ENCODE measurements at places on chromosomes 7 and 10.

GRCh38 chr10:29280488-29280840, 8.4 kb upstream of the LYZL1 start:
- DNase-seq, result no peak

- DNase-seq, result peak; percentile 4
Measured at GRCh38 chr7:45574669-45575500, 717 bp downstream of the ADCY1 start.

DNA sequence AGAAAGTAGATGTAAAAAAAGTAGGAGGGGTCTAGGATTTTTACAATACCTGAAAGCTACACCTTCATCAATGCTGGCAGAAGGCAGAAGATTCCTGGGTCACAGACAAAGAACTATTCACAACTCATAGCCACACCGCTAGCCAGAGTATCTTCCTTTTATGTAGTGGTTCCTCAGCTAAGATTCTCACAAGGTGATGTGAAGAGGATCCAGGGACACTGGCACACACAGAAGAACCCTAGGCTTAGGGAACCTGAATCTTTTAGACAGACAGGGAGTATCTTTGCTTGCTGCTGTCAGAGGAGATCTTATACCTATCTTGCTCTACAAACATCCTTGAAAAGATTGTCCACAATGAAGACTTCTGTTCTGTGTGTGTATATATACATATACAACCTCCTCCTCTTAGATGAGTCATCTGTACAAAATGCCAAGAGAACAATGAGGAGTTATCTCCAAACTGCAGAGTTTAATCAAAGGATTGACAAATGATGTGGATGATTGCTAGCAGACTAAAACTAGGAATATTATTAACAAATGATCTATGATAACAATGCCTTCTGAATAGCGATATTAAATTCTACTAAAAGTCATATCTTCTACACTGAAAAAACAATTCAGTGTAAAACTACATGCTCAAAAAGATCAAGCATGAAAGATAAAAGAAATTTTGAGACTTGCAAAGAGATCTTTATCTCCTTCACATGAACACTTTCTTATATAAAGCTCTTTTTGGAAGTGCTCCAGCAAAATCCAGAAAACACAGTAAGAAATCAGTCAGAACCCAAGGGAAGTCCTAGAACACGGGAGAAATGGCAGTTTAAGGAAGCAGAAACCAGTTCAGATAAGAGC, 409.3 kb downstream of the PARD3 start:
- DNase-seq, result no peak

DNA sequence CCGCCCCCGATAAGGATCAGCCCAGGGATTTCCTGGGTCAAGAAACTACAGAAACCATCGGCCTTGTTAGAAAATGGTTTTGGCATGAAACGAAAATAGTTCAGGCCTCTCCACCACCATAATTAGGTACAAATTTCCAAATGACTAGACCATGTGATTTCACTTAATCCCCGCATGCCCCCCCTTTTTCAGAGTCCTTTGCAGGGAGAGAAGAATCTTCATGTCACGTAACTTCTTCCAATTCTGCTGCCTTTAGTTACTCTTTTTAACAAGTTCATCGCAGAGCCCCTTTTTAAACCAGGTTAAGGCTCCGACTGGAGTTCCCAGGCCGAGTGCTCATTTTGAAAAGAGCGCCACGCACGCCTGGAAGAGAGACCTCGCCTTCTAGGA, 3.4 kb downstream of the PDGFA start:
- DNase-seq, result no peak

GRCh38 chr7:157016352-157017041, 6.0 kb upstream of the MNX1 start:
- DNase-seq, result peak; percentile 38

- no peak for DNase-seq
Measured at GRCh38 chr10:102767428-102768160, 23.8 kb downstream of the WBP1L start.

GRCh38 chr7:19963695-19964094, 190.3 kb upstream of the TMEM196 start:
- DNase-seq, result no peak

DNA sequence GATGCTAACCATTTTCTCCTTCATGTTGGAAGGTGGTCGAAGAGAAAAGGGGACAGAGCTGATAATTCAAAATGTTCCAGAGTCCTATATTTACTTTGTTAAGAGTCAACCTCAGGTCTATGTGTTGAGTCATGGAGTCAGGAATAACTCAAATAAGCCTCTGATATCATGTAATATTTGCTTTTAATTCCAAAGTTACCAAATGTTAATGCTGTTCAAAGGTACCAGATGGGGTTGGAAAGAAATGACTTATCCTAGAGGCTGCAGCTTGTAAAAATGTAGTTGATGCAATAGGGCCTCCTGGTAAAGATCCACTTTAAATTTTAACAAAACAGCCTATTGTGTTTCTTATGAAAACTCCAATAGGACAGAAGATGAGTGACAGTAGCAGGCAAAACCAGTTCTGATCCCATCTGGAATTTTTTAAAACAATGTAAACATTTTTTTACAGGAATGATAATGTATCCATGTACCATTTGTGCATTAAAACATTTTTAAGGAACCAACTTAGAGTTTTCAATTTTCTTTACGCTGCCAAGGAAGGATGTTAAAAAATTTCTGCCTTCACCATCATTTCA, 218.2 kb downstream of the ANK3 start:
- no peak for DNase-seq

DNA sequence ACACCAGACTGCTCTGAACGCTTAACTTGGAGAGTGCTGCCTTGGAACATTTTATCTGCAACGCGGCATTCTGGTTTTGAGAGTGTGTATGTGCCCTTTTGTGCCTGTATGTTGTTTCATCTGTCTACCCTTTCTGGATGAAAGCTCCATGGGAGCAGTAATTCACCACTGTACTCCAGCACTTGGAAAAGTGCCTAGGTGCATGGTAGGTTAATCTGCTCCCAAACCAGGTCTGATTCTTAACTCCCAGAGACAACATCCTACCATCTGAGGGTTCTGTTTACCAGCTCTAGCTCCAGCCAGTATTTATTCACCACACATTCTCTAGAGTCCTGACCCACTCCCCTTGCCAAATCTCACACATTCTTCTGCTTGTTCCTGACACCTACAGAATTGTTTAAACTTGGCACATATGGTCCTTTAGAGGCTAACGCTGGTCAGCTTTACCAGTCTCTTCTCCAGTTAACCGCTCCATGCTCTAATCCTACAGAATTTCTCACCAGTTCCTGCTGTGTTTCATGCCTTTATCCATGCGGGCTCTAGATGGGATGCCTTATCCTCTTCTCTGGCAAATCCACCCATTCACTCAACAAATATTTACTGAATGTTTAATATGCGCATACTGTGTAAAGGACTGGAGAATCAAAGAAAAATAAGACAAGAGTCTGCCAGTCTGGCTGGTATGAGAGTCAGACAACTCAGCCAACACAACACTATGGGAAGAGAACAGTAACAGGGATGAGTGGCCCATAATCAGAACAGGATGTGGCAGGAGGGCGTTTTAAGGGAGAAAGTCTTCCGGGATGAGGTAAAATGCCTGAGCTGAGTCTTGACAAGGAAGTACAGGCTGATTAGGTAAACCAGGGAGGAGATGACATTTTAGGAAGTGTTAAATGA, 46.3 kb downstream of the MTPN start:
- DNase-seq, result no peak

DNA sequence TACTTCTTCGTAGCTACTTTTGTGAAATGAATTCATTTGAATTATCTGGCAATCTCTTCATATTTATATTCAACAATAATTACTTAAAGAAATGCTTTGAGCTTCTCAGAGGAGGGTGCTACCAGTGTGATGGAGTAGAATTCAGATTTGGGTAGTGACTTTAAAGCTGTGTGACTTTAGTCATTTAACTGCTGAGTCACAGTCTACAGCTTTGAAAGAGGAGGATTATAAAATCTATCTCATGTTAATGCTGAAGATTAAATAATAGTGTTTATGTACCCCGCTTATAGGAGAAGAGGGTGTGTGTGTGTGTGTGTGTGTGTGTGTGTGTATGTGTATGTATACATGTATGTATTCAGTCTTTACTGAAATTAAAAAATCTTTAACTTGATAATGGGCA, 68.2 kb downstream of the CFTR start:
- DNase-seq, result no peak

DNA sequence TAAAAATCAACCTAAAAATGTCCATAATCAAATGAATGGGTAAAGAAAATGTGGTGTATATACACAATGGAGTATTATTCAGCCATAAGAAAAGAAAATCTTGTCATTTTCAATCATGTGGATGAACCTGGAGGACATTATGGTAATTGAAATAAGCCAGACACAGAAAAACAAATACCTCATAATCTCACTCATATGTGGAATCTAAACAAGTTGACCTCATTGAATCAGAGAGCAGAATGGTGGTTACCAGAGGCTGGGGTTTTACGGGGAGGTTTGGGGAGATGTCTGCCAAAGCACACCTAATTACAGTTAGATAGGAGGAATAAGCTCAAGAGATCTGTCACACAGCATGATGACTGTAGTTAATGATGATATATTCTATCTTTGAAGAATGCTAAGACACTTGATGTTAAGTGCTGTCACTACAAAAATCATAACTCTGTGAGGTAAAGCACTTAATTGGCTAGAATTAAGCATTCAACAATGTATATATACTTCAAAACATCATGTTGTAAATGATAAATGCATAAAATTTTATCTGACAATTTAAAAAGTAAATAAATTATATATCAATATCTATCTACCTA, 39.1 kb upstream of the TNPO3 start:
- no peak for DNase-seq

- DNase-seq, result no peak
Measured at GRCh38 chr10:5585517-5586206, 60.9 kb downstream of the CALML3 start.

- no peak for DNase-seq
Measured at GRCh38 chr10:130809761-130810515, 501.6 kb downstream of the TCERG1L start.

DNA sequence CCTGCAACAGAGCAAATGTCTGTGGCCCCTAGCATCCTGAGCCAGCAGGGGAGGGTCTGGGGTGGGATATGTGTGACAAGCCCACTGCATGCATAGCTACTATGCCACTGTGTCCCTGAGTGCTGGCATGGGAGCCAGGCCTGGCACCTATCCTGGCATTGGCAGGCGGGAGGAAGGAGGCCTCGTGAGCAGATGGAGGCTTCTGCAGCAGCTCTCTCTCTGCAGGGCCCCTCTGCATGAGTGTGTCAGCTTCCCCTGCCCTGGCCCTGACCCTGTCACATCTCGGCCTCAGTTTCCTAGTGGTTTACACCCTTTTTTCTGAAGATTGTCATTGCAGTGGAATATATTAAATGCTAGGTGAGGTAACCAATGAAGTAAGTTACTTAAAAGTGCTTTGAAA, 13.1 kb upstream of the IMPDH1 start:
- no peak for DNase-seq

- no peak for DNase-seq
Measured at GRCh38 chr10:86721232-86721631, 35.2 kb upstream of the BMPR1A start.

- no peak for DNase-seq
Measured at GRCh38 chr10:119933179-119933578, 40.6 kb downstream of the SEC23IP start.

DNA sequence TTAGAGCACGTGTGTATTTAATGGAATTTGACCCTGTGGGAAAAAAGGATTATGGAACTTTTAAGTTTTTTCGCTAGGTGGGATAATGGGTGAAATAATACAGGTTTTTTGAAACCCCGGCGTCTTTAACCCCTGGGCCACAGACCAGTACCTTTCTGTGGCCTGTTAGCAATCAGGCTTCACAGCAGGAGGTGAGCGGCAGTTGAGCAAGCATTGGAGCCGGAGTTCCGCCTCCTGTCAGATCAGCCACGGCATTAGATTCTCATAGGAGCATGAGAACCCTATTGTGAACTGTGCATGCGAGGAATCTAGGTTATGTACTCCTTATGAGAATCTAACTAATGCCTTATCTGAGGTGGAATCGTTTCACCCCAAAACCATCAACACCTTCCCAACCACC, 28.6 kb downstream of the WAC start:
- DNase-seq, result no peak

DNA sequence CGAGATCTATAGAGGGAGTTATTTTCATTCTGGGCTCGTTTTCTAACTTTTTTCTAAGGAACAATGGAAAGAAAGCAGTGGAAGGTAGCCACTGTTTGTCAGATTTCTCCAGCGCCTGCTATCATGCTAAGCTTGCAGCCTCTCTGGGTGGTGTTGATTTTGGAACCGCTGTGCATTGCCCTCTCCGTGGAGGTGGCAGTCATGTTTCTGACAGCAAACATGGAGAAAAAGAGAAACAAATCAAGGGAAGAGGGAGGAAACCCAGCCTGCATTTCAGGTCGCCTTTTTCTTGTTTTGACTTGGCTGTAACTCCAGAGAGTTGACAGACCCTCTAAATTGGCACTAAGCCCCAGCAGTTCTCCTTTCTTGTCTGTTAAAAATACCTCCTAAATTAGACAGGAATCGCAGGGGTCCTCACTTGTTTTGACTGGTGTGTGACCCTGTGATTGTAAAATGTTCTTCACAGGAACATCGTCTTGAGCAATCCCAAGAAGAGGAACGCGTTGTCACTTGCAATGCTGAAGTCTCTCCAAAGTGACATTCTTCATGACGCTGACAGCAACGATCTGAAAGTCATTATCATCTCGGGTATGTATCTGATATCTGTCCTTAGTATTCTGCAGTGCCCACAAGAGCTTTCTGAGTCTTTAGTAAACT, 4.8 kb downstream of the ECHDC3 start:
- DNase-seq, result no peak

GRCh38 chr7:71323726-71324125, 191.8 kb downstream of the GALNT17 start:
- DNase-seq, result no peak

DNA sequence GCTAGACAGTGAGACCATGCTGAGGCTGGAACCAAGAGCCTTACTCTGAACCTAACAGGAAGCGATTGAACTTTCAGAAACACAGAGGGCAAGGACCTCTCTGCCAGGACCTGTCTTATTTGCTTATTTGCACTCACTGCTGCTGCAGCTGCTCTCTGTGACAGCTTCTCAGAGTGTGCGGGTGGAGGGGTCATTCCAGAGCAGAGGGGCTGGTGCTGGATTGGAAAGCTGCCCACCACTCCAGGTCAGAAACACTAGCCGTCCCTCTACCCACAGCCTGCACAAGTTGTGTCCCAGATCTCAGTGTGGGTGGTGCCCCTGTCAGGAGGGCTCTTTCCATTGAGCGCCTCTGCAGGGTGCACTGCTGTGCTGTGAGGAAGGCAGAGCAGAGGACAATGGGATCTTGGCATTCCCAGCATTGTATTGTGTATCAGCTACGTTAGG, 126.2 kb downstream of the CCNY start:
- DNase-seq, result no peak

DNA sequence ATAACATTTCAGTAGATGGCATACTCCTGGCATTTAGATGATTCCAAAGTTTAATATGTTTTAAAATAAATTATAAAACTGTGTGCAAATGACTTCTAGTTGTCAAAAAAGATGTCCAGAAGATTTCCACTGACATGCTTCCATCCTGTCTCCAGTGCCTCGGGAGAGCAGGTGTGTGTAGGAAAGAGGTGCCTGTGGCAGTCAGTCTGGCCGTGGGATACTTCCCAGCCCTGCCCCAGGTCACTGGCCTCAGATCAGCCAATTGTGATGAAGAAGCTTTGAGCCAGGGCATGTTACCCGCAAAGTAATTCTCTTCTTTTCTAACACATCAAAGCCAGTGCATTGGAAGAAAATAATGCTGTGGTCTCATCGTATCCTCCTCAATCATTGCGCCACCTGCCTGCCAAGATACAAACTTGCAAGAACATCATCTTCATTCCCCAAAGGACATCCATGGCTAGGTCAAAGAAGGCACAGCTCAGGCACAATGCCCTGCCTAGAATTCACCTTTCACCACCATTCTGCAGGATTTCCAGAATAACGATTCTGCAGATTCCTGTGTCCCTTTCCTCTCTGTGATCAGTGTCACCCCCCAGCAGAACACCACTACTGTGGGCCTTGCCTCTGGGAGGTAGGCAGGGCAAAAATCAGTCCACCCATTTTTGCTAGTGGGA, 6.3 kb upstream of the KCNMA1 start:
- no peak for DNase-seq
